ENCODE measurements at places on chromosomes 12 and 14. TPM values are rescaled to one million over a fixed set of nuclear protein-coding genes. Genes with fewer than 3 reads are reported as not detected.

Gene SLC17A8
- not detected for total RNA-seq

Gene AKAP3
- 0.92 TPM for total RNA-seq

Gene MORN3
- 1.2 TPM for total RNA-seq

Gene DDHD1
- total RNA-seq: 35.7 TPM

Gene HOXC12
- total RNA-seq: not detected

Gene FOXJ2
- total RNA-seq: 17.7 TPM

Gene EPYC
- not detected for total RNA-seq

Gene PPP1R1A
- not detected for total RNA-seq

Gene OASL
- 6.2 TPM for total RNA-seq

Gene P2RX2
- not detected for total RNA-seq

Gene DIO2
- not detected for total RNA-seq

Gene RAPGEF3
- 0.55 TPM for total RNA-seq

Gene FIGNL2
- total RNA-seq: 0.58 TPM

Gene TTC8
- total RNA-seq: 3.8 TPM

Gene APOLD1
- 1.6 TPM for total RNA-seq

Gene KLHL28
- total RNA-seq: 14.4 TPM

Gene TMEM229B
- total RNA-seq: 3.5 TPM

Gene OR6C3
- total RNA-seq: not detected

Gene LMNTD1
- not detected for total RNA-seq

Gene KLRC2
- 0.47 TPM for total RNA-seq

Gene SERPINA1
- total RNA-seq: 5.3 TPM

Gene NTN4
- total RNA-seq: 0.16 TPM

Gene SIX6
- total RNA-seq: not detected

Gene CCDC38
- total RNA-seq: 0.33 TPM

Gene CLEC1A
- total RNA-seq: not detected

Gene PELI2
- 1.4 TPM for total RNA-seq

Gene GLT1D1
- total RNA-seq: 0.18 TPM

Gene CABP1
- not detected for total RNA-seq

Gene PRH2
- not detected for total RNA-seq

Gene GLIPR1L1
- total RNA-seq: not detected

Gene RIMBP2
- not detected for total RNA-seq

Gene ESPL1
- 21.9 TPM for total RNA-seq

Gene TSHR
- total RNA-seq: 0.24 TPM

Gene CPM
- total RNA-seq: 101 TPM

Gene KIF5A
- 0.68 TPM for total RNA-seq

Data from activated T-cell treated with anti-CD3 and anti-CD28 coated beads, Interleukin-2, amount 50 U/mL, for 4 hours (primary cell).